ENCODE measurements at places on chromosomes 1 and 21.

DNA sequence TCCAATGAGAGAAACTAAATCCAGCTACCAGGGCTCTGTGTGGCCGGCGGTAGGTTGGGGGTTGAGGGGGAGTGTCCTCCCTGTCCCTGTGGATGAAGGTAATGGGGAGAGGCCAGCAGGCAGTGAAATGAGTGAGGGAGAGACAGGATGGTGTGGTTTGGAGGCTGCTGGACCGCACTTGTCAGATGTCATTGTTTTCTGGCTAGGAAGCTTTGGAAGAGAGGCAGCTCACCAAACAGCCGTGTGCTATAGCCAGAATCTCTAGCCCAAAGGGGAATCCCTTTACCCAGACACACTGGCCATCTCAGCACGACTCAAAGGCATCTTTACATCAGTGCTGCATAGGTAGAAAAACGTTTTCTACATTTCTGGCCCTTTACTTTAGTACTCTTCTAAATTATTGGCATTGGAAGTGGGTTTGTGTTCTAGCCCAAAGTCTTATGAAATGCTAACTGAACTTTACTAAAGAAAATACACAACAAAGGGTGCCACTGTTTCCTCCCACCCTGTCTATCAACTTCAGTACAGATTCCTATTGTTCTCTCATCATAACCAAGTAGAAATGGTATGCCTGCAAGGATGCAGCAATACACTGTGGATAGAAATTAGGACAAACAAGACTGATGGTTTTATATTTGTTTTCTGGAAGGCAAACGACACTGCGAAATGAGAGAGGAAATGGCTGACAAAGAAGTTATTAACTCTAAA, 95.9 kb upstream of the COA6 start:
- no peak for DNase-seq

GRCh38 chr1:61588736-61589672, 135.9 kb downstream of the TM2D1 start:
- peak; percentile 23 for DNase-seq

GRCh38 chr1:109392788-109393616, 4.7 kb downstream of the SORT1 start:
- no peak for DNase-seq

- DNase-seq: no peak
Measured at GRCh38 chr1:85062425-85063026, 14.2 kb upstream of the MCOLN3 start.

DNA sequence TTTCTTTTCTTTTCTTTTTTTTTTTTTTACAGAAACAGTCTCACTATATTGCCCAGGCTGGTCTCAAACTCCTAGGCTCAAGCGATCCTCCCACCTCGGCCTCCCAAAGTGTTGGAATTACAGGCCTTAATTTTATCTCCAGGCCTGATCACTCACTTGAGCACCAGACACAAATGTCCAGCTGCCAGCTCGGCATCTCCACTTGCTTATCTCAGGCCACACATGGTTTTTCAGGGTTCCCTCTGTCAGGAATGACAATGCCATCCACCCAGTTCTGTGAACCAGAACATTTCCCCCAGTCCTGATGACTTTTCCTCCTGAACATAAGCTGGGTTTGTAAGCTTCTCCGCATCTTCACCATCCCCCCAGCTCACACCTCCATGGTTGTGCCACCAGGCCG, 44.6 kb upstream of the ZNF281 start:
- no peak for DNase-seq

DNA sequence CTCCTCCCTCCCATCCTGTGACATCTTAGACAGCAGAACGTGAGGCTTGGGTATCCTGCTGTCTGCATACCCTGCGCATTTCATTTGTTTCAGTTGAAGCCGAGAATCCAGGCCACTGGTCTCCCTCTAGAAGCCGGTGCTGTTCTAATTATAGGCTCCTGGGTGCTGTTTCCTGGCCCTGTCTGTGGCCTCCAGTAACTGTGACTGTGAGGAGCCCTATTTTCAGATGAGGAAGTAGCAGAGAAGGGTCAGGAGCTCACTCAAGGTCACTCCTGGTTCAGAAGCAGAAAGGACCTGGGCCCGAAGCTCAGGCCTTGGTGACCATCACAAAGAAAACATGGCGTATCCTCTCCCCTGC, 24.0 kb downstream of the COQ8A start:
- DNase-seq: no peak

- DNase-seq: no peak
Measured at GRCh38 chr1:233373226-233373625, 45.7 kb downstream of the MAP3K21 start.

GRCh38 chr1:214492401-214493075, 58.9 kb downstream of the PTPN14 start:
- DNase-seq: no peak

- DNase-seq: no peak
Measured at GRCh38 chr1:12709696-12710095, 6.2 kb upstream of the AADACL3 start.

- no peak for DNase-seq
Measured at GRCh38 chr1:45084562-45084961, 72.5 kb downstream of the UROD start.

DNA sequence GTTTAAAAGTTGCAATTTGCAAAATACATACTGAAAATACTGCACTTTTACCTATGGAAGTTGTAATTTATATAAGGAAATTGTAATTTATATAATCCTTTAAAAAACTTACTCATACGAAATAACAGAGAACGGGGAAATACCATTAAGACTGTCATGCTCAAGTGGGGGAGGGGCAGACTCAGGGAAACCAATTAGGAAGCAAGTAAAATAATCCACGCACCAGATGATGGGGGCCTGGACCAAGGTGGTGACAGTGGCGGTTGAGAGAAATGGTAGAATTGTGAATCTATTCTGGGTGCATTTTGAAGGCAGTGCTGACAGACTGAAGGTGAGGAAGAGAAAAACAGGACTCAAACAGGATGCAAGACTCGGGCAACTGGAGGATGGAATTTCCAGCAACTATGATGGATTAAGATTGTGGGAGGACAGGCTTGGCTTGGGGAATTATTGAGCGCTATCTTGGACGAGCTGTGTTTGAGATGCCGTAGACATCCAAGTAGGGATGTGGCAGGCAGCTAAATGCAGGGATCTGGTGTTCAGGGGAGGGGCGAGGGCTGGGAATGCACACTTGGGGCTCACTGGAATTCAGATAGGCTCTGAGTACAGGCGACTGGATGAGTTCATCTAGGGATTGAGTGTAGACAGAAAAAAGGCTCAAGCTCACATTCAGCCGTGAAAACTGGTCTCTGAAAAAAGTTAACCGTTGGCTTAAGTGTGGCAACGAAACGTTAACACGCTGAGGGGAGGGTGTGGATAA, 977 bp downstream of the LCA5L start:
- DNase-seq: no peak

- DNase-seq: no peak
Measured at GRCh38 chr21:34850166-34850690, 181.4 kb downstream of the CLIC6 start.
